ENCODE measurements at places on chromosomes 4 and X. TPM values are rescaled to one million over a fixed set of nuclear protein-coding genes. Genes with fewer than 3 reads are reported as not detected.

The STS gene
- total RNA-seq, result 2.2 TPM

The ATP10D gene
- total RNA-seq, result 2.8 TPM

The MAOA gene
- 0.86 TPM for total RNA-seq

The SPP1 gene
- total RNA-seq, result 162 TPM

The PITX2 gene
- 0.76 TPM for total RNA-seq

The HELT gene
- total RNA-seq, result not detected

The SLC9B1 gene
- not detected for total RNA-seq

The ANOS1 gene
- total RNA-seq, result 0.02 TPM

The GLRB gene
- 0.96 TPM for total RNA-seq

The FGFR3 gene
- total RNA-seq, result 1.8 TPM

The TTC29 gene
- not detected for total RNA-seq

The CT47A1 gene
- not detected for total RNA-seq

The MGAT4D gene
- not detected for total RNA-seq

The TMPRSS11B gene
- not detected for total RNA-seq

The TMEM192 gene
- 11.0 TPM for total RNA-seq

The SORCS2 gene
- total RNA-seq, result 5.8 TPM

All from A549 treated with Hydrocortisone at 1 μM for 4 hours (cell line).